ENCODE measurements at places on chromosomes 5 and 9. TPM values are rescaled to one million over a fixed set of nuclear protein-coding genes. Genes with fewer than 3 reads are reported as not detected.

The ITGA2 gene
- 4.0 TPM for total RNA-seq

DNA sequence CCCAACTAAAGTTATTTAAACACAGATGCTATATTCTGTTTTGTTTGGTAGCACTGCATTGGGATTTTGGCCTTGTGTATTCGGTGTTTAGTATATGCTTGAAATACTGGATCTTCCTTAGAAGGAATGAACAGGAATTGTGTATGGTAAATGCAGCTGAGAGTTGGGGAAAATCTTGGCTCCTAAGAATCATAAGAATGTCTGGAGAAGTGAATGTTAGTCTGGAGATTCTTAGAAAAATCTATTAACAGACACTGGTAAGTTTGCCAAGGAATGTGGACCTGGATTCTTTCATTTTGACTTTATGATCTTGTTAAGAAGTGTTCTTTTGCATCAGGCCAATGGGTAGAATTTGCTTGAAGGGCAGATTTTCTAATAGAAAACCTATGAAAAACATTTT, 38.9 kb downstream of the SNX30 start:
- no peak for DNase-seq

DNA sequence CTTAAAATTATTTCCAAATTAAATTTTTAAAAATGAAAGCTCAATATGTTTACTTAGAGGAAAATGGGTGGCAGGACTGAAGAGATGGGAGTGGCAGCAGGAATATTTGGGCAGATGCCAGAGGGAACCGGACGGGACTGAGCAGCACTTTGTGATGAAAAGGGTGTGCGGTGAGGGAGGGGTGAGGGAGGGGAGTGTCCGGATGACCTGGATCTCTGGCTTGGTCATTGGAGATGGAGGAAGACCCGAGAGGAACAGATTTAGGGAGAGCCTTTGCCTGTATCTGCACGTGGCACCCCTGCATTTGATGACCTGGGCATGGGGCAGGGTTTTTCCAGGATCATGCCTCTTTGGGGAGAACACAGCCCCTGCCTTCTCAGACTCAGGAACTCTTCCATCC, 201.1 kb upstream of the MVB12B start:
- DNase-seq = no peak

The PCDHGB4 gene
- total RNA-seq = not detected

- no peak for DNase-seq
These were observed 15.3 kb upstream of the KIF27 start for GRCh38 chr9:83936523-83936922.

DNA sequence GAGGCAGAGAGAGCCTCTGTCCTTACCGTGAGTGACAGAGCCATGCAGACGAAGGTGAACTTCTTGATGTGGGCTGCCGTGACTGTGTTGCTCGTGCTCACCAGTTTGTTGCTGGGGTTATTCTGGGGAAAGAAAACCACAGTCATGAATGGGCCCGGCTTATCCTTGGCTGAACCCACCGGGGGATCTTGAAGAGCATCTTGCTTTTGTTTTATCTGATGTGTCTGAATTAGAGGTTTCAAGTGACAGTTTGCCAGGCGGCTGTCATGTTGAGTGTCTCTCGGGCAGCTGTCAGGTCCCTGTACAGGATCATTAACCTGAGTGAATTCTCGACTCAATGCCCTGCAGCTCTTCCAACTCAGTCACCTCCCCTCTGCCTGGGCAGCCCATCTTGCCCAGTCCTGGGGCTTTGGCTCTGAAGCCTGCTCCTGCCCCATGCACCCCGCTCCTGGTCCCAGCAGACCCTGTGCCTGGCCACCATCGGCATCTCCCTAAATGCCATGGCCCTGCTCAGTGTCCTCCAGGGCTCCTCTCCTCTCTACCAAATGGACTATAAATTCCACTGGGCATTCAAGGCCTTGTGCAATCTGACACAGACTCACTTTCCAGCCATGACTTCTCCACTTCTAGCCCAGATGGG, 77.4 kb downstream of the OTULIN start:
- peak; percentile 60 for DNase-seq

The IL9 gene
- total RNA-seq = not detected

DNA sequence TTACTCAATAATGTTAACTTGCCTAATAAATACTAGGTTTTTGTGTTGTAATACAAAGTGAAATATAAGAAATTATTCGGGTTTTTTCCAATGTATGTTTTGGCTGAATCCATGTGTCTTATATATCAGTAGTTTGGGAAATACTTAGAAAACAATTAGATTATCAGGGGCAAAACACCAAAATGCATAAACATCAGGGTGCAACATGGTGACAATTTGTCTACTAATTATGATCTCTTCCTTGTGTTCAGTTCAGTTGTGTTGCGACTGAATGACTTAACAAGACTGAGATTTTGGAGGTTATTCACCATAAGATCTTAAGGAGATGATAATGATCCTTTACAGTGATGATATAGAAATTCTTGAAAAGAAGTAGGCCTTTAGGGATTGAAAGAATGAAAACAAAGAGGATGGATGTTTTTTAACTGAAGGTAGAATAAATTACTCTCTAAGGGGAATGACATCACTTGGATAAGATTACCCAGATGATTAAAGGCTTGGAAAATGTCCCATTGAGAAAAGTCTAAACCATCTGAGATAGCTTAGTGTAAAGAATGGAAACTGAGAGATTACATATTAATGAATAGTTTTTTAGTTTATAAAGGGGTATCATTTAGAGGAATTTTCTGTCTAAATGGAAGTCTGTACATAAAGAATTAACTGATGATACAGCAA, 415.8 kb downstream of the SPATA31D1 start:
- DNase-seq = no peak

GRCh38 chr5:111211341-111211740, 12.8 kb upstream of the CAMK4 start:
- DNase-seq = no peak

GRCh38 chr5:8751971-8752370, 793.9 kb downstream of the SEMA5A start:
- no peak for DNase-seq

DNA sequence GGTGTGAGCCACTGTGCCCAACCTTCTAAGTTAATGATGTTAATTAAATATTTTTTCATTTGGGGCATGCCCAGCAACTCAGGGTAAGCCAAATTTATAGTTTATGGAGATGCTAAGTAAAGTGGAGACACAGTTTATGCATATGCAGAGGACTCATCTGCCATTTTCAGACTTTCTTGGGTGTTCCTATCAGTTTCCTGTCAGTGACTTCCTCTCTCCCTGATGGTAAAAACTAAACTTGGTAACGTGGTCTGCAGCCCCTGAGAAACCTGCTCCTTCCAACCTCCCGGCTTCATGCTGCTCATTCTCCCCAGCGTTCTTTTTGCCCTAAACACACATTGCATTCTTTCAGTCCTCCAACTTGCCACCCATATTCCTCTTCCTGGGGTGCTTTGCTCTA, 48.4 kb upstream of the TUT7 start:
- no peak for DNase-seq

The C9orf152 gene
- total RNA-seq = not detected

The TXN gene
- 206 TPM for total RNA-seq

Data from activated CD4-positive, alpha-beta T cell treated with anti-CD3 and anti-CD28 coated beads, Interleukin-2, amount 10 ng/mL, durations not matched to agents 7 days and 5 days (primary cell).